Activated CD8-positive, alpha-beta memory T cell treated with anti-CD3 and anti-CD28 coated beads for 1 hour (primary cell): ENCODE measurements at places on chromosomes 3 and 15.

DNA sequence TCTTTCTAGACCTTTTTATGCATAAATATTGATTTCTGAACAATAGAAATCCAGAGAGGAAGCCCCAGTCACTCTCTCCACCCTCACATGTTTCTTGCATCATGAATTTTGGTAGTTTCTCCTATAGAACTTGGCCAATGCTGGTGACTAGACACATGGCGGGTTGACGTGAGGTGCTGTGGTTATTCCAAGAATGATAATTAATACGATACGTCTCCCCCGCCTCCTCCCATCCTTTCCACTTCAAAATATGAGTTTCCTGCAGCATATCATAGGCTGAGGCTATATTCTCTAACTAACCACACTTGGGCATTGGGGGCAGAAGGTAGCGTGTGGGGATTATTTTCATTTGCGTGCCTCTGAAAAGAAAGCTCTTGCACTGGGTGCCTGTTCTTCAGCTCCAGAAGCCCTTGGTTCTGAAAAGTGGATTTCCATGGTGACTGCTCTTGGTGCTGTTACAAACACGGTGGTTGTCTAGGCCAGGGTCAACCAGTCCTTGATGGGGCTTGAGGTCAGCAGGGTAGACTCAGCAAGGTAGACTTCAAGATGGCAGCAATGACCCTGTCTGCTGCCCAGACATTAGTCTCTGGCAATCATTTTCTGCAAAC lies 5.3 kb downstream of the TNFSF10 start:
- DNase-seq: no peak

DNA sequence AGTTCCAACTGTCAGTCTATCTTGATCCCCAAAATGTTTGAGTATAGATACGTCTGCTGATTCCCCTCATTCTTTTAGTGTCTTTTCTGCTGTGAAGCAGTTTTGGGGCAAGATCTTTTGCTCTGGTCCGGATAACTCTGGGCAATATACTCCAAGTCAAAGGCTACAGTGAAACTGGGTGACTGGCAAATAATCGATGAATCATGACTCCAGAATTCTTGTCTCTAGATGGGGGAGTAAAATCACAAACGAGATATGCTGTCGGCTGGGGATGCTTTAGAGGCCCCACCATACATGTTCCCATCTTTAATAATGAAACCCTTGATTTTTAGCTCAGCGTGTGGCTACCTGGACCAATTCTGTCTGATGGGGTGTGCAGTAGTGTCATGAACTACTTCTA lies 76.5 kb downstream of the KLF13 start:
- no peak for DNase-seq

- DNase-seq: no peak
Measured at GRCh38 chr3:17258823-17259436, 374.2 kb downstream of the PLCL2 start.

- DNase-seq: no peak
Measured at GRCh38 chr3:152497890-152498289, 229.2 kb downstream of the MBNL1 start.

GRCh38 chr3:42709621-42710020 lies 7.0 kb upstream of the HHATL start:
- no peak for DNase-seq

DNA sequence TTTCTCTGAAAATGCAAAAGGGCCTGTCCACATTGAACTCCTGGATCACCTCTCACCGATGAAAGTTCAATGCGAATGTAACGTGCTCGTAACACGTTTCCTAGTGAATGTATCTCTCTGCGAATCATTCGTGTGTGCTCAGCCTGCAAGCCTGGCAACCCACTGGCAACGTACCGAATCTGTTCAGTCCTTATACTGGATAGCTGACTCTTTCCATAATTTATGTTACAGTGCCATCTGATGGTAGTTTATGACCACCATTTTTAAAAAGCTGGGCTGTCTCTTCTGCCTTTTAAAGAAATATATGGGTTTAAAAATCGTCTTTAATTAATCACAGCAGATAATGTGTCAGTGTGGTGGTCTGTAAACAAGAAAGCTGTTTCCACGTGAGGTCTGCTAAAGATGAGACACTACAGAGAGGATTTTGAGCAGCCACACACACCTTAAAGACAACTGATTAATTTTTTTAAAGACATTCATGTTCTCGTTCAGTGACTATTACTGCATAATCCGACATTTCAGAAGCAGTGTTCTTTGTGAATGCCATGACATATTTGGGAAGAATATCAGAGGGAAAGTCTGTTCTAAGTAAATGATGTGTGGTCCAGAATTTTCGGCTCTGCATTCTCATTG lies 69.4 kb upstream of the FOXP1 start:
- no peak for DNase-seq

GRCh38 chr15:88744548-88745020 lies 58.7 kb upstream of the ACAN start:
- DNase-seq: no peak

DNA sequence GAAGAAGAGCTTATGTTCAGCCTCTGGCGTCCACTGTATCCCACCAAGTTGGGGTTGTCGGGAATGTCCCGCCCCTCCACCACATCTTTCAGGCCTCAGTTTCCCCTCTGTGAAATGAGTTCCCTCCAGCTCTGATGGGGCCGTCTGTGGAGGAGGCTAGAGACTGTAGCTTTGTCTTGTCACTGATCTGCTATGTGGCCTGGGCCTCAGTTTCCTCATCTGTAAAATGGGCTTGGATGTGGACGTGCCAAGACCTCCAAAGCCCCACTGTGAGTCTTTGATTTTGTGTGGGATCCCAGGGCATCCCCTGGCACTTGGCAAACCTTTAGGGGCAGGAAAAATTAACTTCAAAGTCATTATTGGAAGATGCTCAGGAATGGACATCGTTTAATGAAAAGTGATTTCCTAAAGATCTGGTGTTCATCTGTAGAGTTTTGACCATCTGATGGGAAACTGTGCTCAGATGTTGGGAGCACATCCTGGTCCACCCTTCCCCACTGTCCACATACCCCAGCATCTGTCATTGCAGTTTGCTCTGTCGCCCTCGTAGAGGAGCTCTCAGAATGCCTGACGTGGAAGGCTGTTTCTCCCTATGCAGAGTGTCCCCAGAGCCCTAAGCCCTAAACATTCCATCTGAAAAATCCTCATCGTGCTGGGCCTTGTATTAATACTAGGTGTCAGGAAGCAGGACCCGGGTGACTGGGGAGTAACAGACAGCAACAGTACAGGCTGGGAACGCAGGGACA lies 28.5 kb downstream of the SLC6A6 start:
- DNase-seq: no peak

GRCh38 chr3:117630885-117631284 lies 921.3 kb downstream of the TUSC7 start:
- DNase-seq: no peak

DNA sequence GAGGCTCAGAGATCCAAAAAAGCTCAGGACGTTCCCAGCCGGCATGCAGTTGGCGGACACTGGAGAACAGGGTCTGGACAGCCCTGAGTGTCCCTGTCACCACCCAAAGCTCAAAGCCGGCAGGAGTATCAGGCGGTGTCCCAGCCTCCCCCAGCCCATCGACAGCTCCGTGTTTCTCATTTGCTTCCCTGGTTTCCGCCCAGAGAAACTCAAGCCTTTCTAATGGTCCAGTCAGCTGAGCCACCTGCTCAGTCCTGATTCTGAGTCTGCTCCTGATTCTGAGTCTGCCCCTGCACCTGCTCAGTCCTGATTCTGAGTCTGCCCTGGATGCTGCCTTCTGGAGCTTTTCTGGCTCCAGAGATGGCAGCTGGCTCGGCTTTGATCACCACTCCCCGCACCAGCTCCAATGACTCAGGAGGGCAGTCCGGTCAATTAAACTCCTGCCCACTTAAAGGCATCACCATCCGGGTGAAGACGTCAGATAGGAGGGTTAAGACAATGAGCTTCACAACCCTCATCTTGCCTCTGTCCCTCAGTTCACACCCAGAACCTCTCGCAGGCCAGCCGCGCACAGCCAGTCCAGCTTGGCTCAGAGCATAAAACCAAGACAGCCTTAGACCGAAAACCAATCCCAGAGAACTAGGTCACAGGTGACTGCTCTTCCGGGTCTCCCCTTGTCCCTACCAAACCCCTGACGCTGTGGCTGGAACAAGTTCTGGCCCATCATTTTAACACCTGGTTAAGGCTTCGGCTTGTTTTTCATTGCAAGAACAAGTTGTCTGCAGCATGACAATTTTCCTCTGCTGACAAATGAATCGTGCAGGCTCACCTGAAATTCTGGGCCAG lies 6.8 kb downstream of the PCSK6 start:
- DNase-seq: no peak

- no peak for DNase-seq
Measured at GRCh38 chr15:48373821-48374451, 42.7 kb downstream of the DUT start.

DNA sequence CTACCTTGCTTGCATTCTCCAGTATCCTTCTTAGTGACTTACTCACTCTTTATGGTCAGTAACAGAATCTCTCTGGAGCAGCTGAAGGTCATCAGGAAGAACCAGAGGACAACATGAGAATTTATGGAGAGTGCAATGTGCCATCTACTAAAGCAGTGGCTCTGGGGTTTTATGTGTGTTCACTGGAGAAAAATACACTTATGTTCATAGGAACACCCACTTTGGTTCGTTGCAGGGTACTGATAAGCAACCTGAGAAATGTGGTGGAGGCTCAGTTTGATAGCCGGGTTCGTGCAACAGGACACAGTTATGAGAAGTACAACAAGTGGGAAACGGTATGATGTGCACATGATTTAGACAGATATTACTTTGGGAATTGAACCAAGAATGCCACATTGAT lies 12.8 kb downstream of the CPB1 start:
- DNase-seq: no peak

DNA sequence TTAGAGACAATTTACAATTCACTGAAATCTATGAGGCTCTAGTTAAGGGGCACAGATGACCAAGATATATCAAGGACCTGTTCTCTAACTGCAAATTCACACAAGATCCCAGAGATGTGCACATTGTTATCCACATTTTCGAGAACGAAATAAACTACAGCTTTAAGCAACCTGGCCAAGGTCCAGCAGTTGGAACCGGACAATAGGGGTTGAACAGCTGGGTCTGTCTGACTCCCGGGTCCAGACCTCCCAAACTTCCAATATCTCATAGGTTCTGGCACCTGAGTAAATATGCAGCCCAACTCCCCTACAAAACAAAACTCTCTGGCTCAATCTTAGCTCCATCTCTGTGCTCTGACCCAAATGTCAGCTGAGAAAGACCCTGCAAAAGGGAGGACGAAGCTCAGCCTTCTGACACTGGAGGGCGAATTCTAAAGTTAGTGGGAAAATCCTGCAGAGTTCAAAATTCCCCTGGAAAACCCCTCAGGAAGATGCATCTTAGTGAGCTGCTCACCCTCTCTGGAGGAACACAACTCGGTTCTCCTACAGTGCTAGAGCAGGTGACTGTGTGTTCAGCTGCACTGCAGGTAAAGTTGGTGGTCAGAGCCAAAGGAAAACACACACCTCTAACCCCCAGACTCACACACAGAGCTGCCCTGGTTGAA lies 14.2 kb upstream of the SPATA12 start:
- DNase-seq: no peak

- DNase-seq: no peak
Measured at GRCh38 chr3:150059241-150059640, 88.5 kb upstream of the PFN2 start.

GRCh38 chr15:92724144-92724543 lies 68.6 kb upstream of the FAM174B start:
- no peak for DNase-seq

GRCh38 chr15:78069052-78069414 lies 8.5 kb downstream of the TBC1D2B start:
- DNase-seq: no peak

DNA sequence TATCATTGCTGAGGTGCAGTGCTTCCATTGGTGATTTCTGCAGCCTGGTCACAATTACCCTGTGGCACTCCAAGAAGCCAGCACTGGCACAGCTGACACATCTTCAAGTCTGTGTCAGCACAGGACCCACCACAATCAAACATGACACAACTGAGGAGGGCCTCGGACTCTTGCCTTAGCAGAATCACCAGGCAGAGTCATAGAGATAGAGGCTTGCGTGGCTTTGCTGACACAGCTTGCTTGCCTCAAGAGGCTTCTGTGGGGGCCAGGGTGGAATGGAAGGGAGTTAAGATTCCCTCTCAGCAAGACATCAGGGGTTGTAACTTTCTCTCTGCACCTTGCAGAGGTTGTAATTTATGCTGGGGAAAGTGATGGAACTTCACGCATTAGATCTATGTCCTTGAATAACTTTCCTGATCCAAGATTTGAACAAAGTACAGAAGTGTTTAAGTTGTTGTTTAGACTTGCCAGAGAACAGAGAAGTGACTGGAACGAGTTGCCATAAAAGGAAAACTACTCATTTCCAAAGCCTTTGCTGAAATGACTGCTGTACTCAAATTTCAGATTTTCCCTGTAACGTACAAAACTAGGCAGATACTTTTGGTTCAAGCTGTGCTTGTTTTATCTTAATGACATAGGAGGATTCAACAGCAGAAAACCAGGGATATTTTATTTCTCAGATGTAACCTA lies 170.7 kb downstream of the DIPK2A start:
- DNase-seq: no peak

DNA sequence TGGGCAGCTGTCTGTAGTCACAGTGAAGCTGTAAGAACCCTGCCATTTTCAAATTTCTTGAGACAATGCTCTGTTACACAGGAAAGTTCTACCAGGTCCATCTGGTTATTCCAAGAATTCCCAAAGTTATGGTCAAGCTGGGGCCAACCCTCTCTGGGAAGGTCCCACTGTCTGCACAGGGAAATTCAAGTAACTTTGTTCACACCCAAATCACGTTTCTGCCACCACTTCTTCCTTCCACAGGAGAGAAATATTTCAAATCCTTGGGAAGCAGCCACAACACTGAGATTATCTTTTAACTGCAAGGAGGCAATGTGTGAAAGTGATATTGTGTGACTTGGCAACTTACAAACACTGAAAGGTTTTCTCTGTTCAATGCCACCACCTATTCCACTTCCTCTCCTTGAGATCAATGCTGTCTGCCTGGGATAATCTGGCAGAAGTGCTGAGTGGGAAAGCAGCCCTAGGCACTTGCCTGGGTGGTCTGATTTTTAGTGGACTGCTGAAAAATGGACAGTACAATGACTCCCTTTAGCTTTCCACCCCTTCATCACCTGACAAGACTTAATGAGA lies 5.6 kb downstream of the SCAMP2 start:
- no peak for DNase-seq

- DNase-seq: no peak
Measured at GRCh38 chr3:193977622-193978021, 158.3 kb upstream of the HES1 start.

DNA sequence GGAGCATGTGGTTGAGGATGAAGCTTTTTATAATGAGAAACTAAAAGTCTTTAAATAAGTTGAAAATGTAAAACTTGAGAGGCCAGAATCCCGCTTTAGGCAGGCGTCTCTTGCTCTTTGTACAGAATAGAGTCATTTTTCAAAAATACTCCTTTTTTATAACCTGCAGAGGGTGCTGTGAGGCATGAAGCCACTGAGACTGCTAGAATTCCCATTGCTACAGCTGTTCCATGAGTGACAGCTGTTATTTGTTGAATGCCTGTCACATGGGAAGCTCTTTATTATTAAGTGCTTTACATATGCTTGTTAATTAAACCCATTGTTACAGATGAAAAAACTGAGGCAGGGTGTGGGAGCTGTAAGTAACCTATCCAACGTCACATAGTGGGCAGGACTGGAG lies 18.5 kb downstream of the MINAR1 start:
- DNase-seq: no peak
